ENCODE measurements at places on chromosomes 13 and 19.
A peak's percentile ranks its signal among the peaks of the same experiment; 100 is the strongest.

DNA sequence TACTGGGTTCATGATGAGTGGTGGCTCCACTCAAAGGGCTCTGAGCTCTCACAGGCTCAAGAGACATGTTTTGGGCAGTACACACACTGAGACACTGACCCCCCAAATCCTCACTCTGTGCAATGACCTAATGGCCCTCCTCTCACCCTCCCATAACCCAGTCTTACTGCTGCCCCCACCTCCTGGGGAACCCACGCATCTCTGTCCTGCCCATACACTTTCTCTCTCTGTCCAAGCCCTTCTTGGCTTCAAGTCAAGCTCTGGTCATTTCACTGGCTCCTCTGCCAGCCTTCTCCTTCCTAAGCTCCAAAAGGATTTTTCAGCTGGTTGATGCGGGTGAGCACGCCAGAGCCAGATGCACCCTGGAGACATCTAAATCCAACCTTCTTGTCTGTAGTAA lies 187.9 kb upstream of the TSHZ3 start:
- no peak for DNase-seq

- no peak for DNase-seq
Measured at GRCh38 chr13:48652851-48653471, 768 bp upstream of the CYSLTR2 start.

DNA sequence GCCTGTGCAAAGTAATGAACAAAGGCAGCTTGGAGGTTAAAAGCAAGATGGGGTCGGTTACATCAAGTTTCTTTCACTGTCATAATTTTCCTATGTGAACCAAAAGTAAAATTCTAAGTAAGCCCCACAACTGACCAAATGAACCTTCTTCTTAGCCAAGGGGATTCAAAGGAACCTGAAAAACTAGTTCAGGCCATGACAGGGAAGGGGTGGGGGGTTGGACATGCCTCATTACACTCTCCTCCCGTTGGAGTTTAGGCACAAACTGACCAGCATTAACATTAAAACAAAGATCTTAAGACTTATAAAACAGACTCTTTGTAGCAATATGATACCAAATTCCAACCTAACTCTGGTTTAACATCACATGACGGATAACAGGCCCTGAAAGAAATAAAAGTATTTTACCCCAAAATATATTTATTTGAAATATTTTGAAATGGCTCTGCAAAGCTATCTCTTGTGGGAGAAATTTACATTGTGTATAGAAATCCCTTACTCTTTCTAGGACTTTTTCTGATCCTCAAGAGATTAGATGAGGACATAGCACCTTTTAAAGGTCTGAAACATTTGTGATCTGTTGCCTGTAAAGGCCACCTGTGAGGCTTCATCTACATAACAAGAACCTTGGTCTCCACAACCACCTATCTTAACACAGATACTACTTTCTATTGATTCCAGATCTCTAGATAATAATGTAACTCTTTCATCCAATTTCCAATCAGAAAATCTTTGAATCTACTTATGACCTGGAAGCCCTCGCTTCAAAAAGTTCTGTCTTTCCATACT lies 1829.0 kb upstream of the MIR17HG start:
- peak; percentile 4 for DNase-seq

GRCh38 chr19:3693025-3693925 lies 7.0 kb downstream of the PIP5K1C start:
- no peak for DNase-seq

DNA sequence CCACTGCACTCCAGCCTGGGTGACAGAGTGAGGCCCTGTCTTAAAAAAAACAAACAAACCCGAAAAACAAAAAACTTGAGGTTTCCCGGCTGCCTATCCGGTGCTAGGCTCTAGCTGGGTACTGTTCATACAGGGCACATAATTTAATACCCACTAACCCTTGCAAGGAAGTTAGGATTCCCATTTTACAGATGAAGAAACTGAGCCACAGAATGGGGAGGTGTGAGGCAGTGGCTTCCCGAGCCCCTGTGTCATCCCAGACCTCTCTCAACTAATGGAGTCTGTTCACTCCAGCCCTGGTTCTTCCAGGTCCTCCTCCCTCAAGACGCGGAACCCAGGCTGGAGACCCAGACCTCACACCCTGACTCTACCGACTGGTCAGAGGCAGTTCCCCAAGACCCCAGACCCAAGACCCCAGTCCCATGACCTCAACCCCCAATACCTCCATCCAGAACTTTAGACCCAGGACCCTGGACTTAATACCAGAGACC lies 576 bp downstream of the APBA3 start:
- DNase-seq, result peak; percentile 10

DNA sequence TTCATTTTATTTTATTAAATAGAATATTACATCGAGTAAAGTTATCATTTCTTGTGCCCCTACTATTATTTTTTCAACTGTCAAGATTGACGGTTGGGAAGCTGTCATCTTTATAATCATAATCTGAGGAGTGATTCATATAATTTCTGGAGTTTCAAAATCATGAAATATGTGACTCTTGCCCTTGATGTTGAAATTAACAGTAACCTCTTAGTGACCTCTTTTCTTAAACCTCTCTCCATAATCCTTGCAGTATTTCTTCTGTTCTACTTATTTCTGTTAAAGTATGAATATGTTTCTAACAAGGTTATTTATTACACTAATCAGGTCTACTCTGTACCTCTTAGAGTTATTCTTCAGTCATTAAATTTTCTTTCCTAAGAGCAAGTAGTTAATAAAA lies 663.8 kb downstream of the LIG4 start:
- DNase-seq, result no peak

DNA sequence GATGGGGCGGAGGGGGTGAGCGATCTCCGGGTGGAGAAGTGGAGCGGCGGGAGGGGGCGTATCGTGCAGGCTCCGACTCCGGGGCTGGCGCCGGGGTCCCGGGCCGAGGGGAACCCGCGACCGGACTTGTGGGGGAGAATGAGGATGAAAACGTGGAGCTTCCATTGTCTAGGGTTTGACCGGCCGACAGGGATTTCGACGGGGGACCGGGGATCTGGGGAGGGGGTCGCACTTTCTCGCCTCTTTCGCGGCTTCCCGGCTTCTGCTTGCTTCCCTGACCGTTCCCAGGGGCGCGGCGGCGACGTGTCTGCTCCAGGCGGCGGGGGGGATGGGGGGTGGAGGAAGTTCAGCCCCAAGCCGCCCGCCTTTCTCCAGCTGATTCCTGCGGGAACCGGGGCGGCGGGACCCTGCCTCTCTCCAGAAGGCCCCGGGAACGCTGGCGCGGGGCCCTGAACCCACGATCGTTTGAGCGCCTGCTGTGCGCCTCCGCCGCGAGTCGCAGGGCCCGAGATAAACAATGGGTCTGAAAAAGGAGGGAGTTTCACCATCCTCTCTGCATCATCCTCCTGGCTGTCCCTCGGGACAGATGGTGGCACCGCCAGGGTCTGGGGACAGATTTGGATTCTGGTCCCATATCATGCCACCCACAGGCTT lies 790 bp downstream of the TPM4 start:
- peak; percentile 38 for DNase-seq

DNA sequence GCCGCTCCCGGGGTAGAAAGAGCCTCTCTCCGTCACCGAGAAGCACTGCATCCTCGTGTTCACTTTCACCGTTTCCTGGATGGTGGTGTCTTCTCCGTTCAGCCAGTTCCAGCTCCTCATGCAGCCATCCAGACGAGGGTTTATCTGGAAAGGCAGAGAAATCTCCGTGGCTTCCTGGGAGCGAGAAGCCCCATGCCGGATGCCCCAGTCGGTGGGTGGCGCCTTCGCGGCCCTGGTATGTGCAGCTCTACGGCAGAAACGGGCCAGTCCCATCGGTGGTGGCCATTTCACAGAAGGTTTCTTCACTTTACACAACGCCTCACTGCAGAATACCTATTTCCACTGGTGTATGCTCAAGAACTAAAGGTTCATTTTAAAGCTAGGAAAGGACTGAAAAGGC lies 36.9 kb downstream of the GAS6 start:
- DNase-seq, result no peak

DNA sequence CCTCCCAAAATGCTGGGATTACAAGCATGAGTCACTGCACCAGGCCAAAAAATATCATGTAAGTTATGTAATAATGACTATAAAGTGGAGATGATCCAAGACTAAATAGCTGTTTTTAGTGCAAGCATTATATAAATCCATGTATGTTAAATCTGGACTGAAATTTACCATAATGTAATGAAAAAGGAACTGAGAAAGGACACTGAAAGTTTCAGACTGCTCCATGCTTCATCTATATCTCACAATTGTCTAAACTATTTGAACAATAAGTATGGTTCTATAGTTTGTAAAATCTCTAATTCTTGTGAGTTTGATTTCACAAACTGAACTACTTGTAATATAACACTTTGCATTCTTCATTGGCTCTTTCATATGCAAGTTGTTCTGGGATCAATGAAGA lies 2299.5 kb downstream of the PCDH9 start:
- no peak for DNase-seq

DNA sequence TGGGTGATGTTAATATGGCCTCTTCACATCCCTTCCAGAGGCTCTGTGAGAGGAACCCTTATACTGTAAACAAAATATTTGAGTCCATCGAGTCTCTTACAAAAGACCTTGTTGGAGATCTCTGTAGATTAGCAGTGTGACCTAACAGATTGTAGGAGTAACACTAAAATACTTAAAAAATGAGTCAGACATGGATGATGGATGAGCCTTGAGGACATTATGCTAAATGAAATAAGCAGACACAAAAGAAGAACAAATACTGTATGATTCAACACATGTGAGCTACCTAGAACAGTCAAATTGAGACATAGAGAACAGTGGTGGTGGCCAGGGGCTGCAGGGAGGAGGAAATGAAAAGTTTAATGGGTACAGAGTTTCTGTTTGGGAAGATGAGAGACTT lies 152.2 kb upstream of the UBL3 start:
- DNase-seq, result peak; percentile 85

GRCh38 chr13:100338275-100338674 lies 249.4 kb downstream of the PCCA start:
- DNase-seq, result no peak

GRCh38 chr19:13840305-13841085 lies 36.4 kb upstream of the NANOS3 start:
- peak; percentile 86 for DNase-seq

DNA sequence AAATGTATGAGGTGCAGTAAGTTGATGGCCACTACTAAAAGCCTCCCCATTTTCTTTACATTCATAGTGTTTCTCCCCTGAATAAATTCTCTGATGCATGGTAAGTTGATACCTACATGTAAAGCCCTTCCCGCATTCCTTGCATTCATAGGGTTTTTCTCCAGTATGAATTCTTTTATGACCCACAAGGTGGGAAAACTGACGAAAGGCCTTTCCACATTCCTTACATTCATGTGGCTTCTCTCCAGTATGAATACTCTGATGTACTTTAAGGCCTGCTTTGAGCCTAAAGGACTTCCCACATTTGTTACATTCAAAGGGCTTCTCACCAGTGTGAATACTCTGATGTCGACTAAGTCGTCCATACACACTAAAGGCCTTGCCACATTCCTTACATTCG lies 20.5 kb downstream of the ZNF607 start:
- DNase-seq, result peak; percentile 2
